ENCODE measurements at places on chromosomes 6 and 20.

GRCh38 chr6:47922391-47922790, 140.6 kb downstream of the OPN5 start:
- no peak for DNase-seq

GRCh38 chr6:119240257-119241110, 109.1 kb downstream of the MAN1A1 start:
- DNase-seq, result no peak

- DNase-seq, result no peak
These were observed 282.8 kb downstream of the ALDH8A1 start for GRCh38 chr6:134667111-134667510.

- no peak for DNase-seq
These were observed at the start of gene ENPP1 for GRCh38 chr6:131807644-131808459. Gene ENPP1, plus strand, starts transcription at chr6:131808020. Its CDS starts 16 bp downstream, at chr6:131808036.

GRCh38 chr20:44800391-44801046, 9.8 kb downstream of the RIMS4 start:
- no peak for DNase-seq

DNA sequence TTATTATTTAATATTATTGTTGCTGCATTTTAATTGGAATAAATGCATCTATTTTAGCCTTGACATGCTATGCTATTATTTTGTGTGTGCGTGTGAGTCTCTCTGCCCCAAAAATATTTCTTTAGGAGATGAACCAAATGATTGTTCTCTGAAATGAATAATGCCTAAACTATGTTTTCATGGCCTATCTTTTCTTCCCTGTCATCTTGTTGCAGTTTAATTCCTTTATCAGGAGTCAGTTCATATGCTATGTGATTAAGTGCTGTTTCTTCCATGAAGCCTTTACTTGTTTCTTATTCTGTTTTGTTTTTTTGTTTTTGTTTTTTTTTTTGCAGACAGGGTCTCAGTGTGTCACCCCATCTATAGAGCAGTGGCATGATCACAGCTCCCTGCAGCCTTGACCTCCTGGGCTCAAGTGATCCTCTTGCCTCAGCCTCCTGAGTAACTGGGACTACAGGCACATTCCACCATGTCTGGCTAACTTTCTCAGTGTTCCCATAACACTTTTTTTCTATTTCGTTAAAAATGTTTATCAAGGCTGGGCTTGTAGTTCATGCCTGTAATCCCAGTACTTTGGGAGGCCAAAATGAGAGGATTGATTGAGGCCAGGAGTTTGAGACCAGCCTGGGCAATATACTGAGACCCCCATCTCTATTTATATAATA, 25.7 kb downstream of the TPX2 start:
- no peak for DNase-seq

DNA sequence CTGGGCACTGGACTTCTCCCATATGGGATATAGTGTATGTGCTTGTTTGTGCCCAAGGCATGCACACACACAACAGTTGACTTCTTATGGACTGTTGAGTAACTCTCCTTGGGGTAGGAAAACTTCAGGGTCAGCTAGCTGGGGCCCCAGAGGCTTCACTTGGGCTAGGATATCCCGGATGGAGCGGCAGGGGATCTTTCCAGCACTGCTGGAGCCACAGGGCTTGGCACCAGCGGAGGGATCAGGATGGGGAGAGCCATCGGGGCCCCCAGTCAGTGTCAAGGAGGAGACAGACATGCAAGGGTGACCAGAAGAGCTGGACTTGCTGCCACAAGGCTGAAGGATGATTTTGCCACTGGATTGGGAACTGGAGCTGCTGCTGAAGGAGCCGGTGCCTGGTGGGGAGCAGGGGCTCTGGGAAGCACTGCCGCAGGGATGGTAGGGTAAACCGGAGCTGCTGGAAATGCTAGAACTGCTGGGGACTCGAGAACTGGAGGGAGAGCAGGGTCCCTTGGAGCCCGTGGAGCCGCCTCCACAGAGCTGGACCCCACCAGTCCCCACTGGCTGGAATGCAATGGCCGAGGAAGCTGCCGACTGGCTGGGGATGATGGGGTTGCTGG, 1.5 kb downstream of the PSORS1C1 start:
- no peak for DNase-seq

GRCh38 chr6:92582211-92582610, 837.1 kb downstream of the EPHA7 start:
- DNase-seq, result no peak

GRCh38 chr6:80456724-80457438, 350.4 kb downstream of the BCKDHB start:
- no peak for DNase-seq

DNA sequence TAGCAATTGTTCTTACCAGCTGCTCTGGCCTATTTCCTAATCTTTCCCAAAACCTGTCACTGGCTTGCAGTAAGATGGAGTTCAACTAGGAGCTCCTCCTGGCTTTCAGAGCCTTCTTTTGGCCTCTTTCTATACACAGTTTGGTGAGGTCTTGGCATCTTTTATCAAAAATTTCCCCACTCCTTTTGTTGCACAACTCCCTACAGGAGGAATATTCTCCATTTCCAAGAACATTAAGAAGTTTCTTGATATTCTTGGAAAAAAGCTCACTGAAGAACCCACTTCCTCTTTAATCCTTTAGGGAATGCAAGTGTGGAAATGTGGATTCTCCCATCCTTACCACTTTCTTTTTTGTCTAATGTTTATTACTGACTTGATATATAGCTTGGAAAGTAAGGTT, 171.3 kb upstream of the KCNK16 start:
- DNase-seq, result no peak

DNA sequence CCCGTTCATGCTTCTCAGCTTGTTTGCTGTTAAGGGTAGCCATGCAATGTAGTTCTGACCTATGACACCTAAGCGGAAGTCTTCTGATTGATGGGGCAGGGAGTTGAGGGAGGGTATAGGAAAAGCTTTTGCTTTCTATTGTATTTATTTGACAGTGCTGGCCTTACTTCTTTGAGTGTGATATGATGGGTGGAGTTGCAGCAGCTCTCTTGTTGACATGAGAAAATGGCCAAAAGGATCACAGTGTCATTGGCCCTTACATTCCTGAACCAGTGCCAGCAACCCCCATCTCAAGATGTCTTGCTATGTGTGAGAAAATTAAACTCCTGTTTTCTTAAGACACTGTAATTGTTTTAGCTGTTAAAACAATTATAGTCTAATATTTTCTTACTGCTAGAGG, 117.5 kb downstream of the SAMD5 start:
- DNase-seq, result no peak

DNA sequence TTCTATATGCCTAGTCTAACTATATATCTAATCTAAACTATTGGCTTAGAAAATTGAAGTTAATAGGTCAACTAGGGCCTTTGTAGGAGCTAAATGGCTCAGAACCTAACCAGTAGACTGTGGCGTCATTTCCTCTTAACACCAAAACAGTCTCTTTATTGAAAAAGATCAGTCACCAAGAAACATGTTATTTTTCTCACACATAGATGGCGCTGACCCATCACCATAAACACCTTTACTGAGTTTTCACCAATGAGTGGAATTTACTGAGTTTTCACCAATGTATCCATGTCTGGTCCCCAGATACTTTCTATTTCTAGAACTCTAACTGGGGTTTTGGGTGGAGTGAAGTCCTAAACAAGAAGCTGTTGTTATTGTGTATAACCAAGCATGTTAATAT, 636.0 kb downstream of the BCKDHB start:
- DNase-seq, result no peak

GRCh38 chr6:12010635-12011275, 1.4 kb upstream of the HIVEP1 start:
- no peak for DNase-seq

DNA sequence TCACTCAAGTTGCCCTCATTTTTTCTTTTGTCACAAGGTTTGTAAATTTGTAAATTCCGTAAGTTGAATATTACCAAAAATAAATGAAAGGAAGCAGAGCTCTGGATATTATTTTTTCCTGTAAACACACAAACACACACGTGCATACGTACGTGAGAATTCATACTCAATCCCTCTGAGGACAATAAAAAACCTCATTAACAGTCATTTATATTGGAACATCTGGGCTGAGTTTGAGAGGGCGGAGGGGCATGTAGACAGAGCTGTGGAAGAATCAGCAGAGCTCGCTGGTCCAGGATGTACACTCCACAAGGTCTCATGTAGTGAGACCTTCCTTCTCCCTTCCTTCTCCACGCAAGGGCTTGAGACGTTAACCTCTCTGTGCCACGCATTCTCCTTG, 24.2 kb upstream of the DOK5 start:
- DNase-seq, result no peak

- no peak for DNase-seq
These were observed 15.4 kb downstream of the SOD2 start for GRCh38 chr6:159677506-159678165.

GRCh38 chr6:168088161-168089053, 9.4 kb upstream of the FRMD1 start:
- DNase-seq, result no peak

- DNase-seq, result no peak
These were observed 18.7 kb downstream of the ADRM1 start for GRCh38 chr20:62321521-62321948.

GRCh38 chr6:37653933-37654565, 43.6 kb downstream of the MDGA1 start:
- DNase-seq, result no peak

GRCh38 chr20:32497589-32498224, 87.4 kb downstream of the NOL4L start:
- no peak for DNase-seq

- DNase-seq, result no peak
These were observed 6.1 kb downstream of the DACT2 start for GRCh38 chr6:168313431-168314011.

GRCh38 chr6:79628466-79629288, 2.5 kb upstream of the SH3BGRL2 start:
- DNase-seq, result no peak

DNA sequence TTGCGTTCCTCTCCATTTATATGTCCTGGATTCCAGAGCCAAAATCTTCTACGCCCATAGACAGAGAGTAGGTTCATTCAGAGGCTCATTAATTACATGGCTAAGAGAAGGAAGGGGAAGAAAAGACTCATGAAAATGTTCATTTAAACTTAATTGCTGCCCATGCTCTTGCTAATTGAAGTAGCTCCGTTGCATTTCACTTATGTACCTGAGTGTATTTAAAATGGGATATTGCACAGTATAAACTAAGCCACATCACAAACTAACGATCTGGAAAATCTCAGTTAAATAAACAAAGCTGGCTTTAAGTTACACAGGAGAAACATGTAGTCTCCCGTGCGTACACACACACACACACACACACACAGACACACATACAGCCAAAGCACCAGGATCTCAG, 269.2 kb downstream of the CDC5L start:
- DNase-seq, result no peak

DNA sequence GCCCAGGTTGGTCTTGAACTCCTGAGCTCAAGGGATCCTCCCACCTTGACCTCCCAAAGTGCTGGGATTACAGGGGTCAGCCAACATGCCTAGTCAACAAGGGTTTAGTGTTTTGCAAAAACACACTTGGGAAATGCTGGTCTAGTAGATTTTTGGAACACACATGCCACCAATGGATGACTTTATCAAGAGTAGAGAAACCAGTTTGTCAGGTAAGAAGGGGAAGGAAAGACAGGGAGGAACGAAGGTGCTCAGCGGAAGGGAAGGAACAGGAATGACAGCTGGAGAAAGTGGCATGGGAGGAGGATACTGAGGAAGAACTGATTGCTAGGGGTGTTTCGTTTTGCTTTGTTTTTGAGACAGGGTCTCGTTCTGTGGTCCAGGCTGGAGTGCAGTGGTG, 15.6 kb upstream of the SEC63 start:
- DNase-seq, result no peak

DNA sequence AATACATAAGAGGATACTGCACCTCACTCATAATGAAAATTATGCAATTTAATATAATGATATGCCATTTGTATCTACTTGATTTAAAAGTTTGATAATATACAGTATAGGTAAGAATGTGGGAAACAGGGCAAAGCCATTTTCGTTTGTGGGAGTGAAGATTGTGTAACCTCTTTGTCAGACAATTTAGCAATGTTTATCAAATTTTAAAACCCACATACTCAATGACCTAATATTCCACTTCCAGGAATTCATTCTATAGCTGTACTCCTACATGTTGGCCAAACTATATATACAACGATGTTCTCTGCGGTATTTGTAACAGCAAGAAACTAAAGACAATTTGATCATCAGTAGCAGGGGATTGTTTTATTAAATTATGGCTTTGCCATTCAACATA, 17.8 kb upstream of the FKBP5 start:
- DNase-seq, result no peak

DNA sequence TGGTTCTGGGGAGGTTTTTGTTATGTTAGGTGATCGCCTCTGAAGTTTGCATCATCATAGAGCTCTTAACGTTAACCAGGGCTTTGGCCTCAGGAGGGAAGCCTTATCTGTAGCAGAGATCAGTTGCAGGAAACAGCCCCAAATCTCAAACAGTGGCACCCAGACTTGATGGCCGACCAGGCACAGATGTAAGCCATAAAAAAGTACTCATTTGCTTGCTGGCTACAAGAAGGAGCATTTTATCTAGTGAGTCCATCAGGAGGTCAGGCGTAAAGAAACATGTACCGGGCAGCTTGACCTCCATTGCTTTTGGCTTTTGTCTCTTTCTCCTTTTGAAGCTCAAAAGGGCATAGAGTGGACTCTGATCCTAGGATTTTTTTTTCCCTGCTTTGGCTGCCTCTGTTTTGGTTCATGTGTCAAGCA, 122.3 kb downstream of the CCDC170 start:
- no peak for DNase-seq

- DNase-seq, result no peak
These were observed 128.9 kb downstream of the BACH2 start for GRCh38 chr6:90167514-90168379.

DNA sequence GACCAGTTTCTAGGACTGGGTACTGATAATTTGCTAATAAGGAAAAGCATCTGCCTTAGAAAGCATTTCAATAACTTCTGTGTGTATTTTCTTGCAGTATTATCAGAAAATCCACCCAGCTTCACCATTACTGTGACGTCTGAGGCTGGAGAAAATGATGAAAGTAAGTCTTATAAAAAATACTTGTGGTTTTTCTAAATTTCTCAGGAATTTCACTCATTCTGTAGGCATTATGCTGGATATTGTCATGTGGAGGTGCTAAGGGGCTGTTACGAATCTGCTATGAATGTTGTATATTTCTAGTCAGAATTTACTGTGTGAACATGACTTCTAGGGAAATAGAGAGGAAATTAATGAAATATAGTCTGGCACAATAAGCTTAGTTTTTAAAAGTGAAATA, 8.9 kb downstream of the RWDD1 start:
- DNase-seq, result no peak

DNA sequence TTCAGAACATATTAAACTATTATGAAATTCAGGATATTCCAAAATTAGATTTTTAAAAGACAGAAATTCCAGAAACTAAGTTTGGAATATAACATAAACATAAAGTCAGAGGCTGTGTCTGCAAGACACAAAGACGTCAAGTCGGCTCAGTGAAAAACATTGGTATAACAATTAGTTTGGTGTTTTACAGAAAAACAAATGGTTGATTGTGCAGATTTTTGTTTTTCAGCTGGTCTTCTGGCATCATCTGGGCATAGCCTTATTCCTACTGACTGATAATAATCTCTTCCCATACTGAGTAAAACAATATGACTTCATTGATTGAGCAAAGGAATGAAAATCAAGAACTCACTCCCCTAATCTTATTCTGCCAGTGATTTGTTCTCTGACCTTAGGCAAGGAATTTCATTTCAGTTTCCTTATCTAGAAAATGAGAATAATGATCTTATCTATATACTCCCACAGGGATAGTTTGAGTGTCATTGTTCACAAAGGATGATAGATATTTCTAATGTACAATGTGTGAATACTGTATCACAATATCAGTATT, 84.3 kb downstream of the FRK start:
- DNase-seq, result no peak

- DNase-seq, result no peak
These were observed 215.6 kb upstream of the HEY2 start for GRCh38 chr6:125533710-125534397.
